Activated T-helper 1 cell treated with anti-CD3 and anti-CD28 coated beads, Interleukin-12 subunit alpha, Interleukin-12 subunit beta, Interleukin-2, Interleukin-4 antibody, amounts not matched to agents 30 ng/mL and 10 ng/mL and 1 ng/mL, durations not matched to agents 14 hours and 24 hours and 36 hours (primary cell): ENCODE measurements at places on chromosomes 6 and 20. TPM values are rescaled to one million over a fixed set of nuclear protein-coding genes. Genes with fewer than 3 reads are reported as not detected.

Gene VTA1
- total RNA-seq: 52.4 and 59.6 TPM in 2 replicates

Gene BPHL
- total RNA-seq: 6.6 and 7.9 TPM in 2 replicates

Gene GABRR2
- total RNA-seq: 0.88 and 1.0 TPM in 2 replicates

Gene CST5
- not detected in 2 replicates for total RNA-seq

- no peak overlapping the region for H3K4me3 ChIP-seq
- H3K27me3 ChIP-seq: no peaks in the 10 kb centered on the region
- H3K27ac ChIP-seq: no peak overlapping the region
- H3K36me3 ChIP-seq: no peaks in the 10 kb centered on the region
- no peak for DNase-seq
- no peaks in the 10 kb centered on the region for H3K4me1 ChIP-seq
Observed at GRCh38 chr20:6355754-6356451, 233.1 kb upstream of the FERMT1 start.

- H3K27me3 ChIP-seq: no peaks in the 10 kb centered on the region
- DNase-seq: no peak
- H3K4me3 ChIP-seq: no peak overlapping the region
Observed at GRCh38 chr6:136859430-136859829, 37.0 kb downstream of the PEX7 start.

Gene CRYBG1
- 10.2 and 11.4 TPM in 2 replicates for total RNA-seq

Gene PLN
- total RNA-seq: not detected in 2 replicates

Gene SRMS
- total RNA-seq: not detected in 2 replicates

Gene WFDC2
- not detected in 2 replicates for total RNA-seq

Gene NHLRC1
- total RNA-seq: 0.23 and 0.24 TPM in 2 replicates

Gene GMEB2
- total RNA-seq: 13.4 and 13.7 TPM in 2 replicates

DNA sequence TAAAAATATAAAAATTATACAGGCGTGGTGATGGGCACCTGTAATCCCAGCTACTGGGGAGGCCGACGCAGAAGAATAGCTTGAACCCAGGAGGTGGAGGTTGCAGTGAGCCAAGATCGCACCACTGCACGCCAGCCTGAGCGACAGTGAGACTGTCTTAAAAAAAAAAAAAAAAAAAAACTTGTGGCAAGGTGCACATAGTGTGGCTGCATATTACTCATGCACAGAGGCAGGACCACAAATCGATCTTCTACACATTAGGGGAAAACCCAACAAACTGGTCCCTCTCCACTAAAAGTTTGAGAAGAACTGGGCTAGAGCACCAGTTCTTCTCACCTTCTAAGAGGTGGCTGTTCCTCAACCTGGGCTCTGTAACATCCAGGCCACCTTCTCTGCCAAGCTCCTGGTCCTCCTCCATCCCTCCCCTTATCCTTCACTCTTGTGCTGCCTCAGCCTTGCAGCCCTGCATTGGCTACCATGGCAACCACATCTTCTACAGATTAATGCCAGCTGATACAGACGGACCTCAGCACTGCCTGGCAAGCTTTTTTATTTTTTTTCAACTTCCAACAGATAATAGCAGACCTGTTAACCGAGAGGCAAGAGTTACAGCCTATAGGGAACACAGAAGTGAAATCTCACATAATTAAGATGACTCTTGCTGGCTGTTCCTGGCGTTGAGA, 88.0 kb downstream of the ATP9A start:
- peaks cover 4% of the 10 kb centered on the region for H3K27me3 ChIP-seq
- no peak for DNase-seq
- H3K27ac ChIP-seq: peak overlapping the region; percentile 22
- no peaks in the 10 kb centered on the region for H3K36me3 ChIP-seq

DNA sequence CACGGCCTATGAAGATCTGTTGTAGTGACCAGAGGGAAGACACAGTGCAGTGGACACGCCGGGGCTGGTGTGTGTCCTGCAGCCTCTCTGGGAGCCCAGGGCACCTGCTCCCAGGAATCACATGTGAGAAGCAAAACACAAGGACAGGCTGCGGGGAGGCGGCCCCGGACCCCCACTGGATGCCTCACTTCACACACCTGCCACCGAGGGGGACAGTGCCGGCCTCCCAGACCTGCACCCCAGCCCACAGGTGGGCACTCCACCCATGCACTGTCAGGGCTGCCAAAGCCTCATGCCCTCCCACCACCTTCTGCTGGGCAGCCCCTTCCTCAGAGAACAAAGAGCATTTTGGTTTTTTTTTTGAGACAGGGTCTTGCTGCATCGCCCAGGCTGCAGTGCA, 27.4 kb downstream of the FRMD1 start:
- no peak overlapping the region for H3K27ac ChIP-seq
- no peaks in the 10 kb centered on the region for H3K27me3 ChIP-seq
- no peak for DNase-seq
- H3K4me1 ChIP-seq: no peaks in the 10 kb centered on the region
- H3K36me3 ChIP-seq: no peaks in the 10 kb centered on the region
- no peak overlapping the region for H3K4me3 ChIP-seq

Gene PDE10A
- total RNA-seq: not detected in 2 replicates

Gene MYL9
- 0.26 TPM in 1 of 2 replicates, not detected in the other for total RNA-seq

DNA sequence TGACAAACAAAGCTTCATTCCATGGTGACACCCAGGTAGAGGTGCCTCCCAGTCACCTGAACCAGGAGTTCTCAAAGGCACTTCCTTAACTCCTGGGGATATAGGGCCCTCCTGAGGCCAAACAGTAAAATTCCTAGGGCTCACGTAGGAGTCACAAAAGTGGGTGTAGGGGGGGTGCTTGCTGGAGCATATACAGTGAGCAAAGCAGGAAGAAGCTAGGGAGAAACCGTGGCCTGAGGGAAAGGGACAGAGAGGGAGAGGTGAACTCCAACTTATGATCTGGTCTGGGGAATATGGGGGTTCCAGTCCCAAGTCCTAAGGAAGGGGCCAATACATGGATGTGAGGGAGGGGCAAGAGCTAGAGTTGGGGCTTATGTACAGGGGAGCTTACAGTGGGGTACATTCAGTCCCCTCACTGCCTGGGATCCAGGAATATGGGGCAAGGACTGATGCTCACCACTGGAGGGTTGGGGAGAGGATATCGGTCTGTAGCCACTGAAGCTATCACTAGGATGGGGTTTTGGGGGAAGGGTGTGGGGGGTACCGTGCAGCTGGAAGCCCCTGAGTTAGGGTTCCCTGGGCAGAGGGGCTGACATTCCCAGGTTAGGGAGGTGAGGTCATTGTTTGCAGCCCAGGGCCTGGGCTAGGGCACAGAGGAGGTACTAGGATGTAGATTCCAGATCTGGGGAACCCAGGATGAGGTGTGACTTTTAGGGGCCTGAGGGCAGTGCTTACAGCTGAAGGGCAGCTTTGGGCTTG, 950 bp downstream of the PEDS1 start:
- H3K27ac ChIP-seq: peak overlapping the region; percentile 79
- DNase-seq: no peak
- peak overlapping the region; percentile 87 for H3K4me3 ChIP-seq
- H3K27me3 ChIP-seq: no peaks in the 10 kb centered on the region
- peaks cover 59% of the 10 kb centered on the region for H3K4me1 ChIP-seq

GRCh38 chr20:8652396-8652795, 416.5 kb upstream of the PLCB4 start:
- no peak for DNase-seq
- H3K4me1 ChIP-seq: no peaks in the 10 kb centered on the region
- H3K27ac ChIP-seq: no peak overlapping the region
- H3K27me3 ChIP-seq: no peaks in the 10 kb centered on the region

Gene TRIM31
- total RNA-seq: not detected in 2 replicates

- peaks cover 7% of the 10 kb centered on the region for H3K4me1 ChIP-seq
- H3K27ac ChIP-seq: no peak overlapping the region
- H3K36me3 ChIP-seq: no peaks in the 10 kb centered on the region
- H3K4me3 ChIP-seq: no peak overlapping the region
- peaks cover 44% of the 10 kb centered on the region for H3K27me3 ChIP-seq
- DNase-seq: no peak
Observed at GRCh38 chr20:5908981-5909380, 41.4 kb downstream of the TRMT6 start.

Gene SLC32A1
- total RNA-seq: not detected in 2 replicates

GRCh38 chr6:163897669-163898068, 483.2 kb downstream of the QKI start:
- no peaks in the 10 kb centered on the region for H3K36me3 ChIP-seq
- H3K4me1 ChIP-seq: no peaks in the 10 kb centered on the region
- H3K4me3 ChIP-seq: no peak overlapping the region
- no peak for DNase-seq

DNA sequence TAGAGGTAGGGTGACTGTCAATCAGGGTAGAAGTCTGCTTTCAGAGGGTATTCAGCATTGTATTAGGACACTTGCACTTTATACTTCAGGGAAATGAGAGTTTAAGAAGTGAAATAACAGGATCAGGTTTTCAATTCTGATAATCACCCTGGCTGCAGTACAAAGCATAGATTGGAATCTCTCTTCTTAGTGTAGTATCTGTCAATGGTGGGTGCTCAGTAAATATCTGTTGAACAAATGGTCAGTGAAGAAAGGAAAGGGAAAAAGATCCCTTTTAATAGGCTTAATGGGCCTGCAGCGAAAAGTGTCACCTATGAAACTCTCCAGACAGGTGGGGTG, 18.7 kb downstream of the TUBB2B start:
- peaks cover 41% of the 10 kb centered on the region for H3K4me1 ChIP-seq
- H3K27ac ChIP-seq: peak overlapping the region; percentile 21
- H3K36me3 ChIP-seq: no peaks in the 10 kb centered on the region
- DNase-seq: no peak
- H3K4me3 ChIP-seq: peak overlapping the region; percentile 6

DNA sequence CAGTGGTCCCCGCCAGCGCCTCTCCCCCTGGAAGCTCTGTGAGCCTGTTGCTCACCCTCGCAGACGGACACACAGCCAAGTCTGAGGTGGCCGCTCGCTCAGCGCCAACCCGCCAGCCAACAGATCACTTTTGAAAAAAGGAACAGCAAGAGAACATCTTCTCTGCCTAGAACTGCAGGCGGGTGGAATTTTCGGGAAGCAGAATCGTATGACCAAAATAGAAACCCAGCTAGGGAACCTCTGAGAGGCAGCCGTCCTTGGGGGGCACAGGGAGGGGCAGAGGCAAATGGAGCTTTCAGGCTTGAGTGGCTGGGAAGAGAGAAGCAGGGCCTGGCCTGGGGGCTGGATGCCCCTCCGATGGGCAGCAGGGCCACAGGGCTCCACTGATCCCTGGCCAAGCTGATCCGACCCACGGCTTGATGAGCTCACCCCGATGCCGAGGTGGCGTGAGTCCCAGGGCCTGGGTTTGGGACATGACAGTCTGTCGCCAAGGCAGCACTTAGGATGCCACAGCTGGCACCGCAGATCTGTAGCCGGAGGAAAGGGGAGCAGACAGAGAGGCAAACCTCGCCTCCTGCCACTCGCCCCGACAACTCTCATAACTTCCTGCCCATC, 9.8 kb downstream of the NFATC2 start:
- H3K4me1 ChIP-seq: peaks cover 93% of the 10 kb centered on the region
- peaks cover 49% of the 10 kb centered on the region for H3K36me3 ChIP-seq
- no peaks in the 10 kb centered on the region for H3K27me3 ChIP-seq
- peak overlapping the region; percentile 79 for H3K27ac ChIP-seq

- no peak overlapping the region for H3K4me3 ChIP-seq
- H3K36me3 ChIP-seq: no peaks in the 10 kb centered on the region
- no peak overlapping the region for H3K27ac ChIP-seq
- H3K27me3 ChIP-seq: no peaks in the 10 kb centered on the region
Observed at GRCh38 chr6:22399693-22400092, 102.9 kb upstream of the PRL start.

DNA sequence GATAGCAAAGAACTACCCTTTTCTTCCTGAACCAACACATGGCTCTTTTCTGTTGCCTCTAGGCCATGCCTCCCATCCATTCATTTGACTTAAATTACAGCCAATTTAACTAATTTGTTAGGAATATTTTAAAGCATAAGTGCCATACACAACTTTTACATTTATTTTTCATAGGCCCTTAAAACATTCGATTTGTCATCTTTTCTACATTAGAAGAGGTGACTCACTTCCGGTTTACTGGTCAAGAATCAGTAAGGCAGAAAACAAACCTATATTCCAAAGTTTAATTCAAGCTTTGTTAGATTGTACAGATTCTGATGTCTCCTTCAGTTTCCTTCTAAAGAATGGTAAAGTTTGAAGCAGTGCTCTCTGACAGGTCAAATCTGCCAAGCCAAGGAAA, 344.3 kb downstream of the SAMD5 start:
- H3K4me3 ChIP-seq: no peak overlapping the region
- H3K27me3 ChIP-seq: no peaks in the 10 kb centered on the region
- H3K36me3 ChIP-seq: no peaks in the 10 kb centered on the region
- no peak for DNase-seq
